CD4-positive, alpha-beta T cell treated with Interferon alpha-2 for 1 hour (primary cell): ENCODE measurements at places on chromosomes 11 and 22.

DNA sequence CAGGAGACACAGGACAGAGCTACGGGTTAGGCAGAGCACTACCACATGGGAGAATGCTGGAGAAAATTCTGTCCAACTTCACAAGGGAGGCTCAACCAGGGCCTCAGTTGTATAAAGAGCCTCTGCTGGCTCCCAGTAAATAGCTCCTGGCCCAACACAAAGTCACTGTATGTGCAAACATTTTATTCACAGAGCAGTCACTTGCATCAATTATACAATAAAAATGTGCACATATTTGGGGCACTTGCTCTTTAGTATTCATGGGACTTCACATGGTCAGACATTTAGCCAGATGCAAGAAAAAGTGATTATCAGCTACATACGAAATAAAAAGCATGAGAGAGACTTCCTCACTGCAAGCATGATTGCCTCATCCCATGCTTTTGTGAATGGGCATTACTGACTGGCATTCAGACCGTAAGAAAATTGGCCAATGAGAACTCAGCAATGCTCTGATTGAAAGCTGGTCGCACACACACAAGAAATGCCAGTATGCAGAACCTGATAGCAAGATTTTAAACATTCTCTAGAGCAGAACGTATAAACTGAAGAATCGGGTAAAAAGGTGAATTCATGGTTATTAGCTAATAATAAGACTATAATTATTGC lies 39.4 kb downstream of the BLID start:
- no peak for DNase-seq

- DNase-seq: no peak
Observed at GRCh38 chr11:93648158-93648557, 13.3 kb upstream of the CEP295 start.

DNA sequence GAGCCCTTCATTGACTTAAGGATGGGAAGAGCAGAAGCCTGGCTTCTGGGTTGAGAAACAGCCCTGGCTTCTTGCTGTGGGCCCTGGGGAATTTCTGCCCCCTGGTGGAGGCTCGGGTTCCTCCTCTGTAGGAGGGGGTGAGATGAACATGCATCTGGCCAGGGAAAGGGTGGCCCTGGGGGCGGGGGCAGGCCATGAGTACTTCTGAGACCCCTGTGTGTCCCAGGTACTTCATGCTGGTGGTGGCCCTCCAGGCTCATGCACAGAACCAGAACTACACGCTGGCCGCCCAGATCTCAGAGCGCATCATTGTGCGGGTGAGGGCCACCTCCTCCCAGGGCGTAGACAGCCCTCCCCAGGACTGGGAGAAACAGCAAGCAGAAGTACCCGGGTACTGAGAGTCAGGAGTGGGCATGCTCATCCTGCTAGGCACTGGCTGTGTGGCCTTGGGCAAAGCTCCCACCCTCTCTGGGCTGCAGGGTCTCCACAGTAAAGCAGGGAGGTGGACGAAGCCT lies 15.8 kb downstream of the TMEM258 start:
- DNase-seq: peak; percentile 61

DNA sequence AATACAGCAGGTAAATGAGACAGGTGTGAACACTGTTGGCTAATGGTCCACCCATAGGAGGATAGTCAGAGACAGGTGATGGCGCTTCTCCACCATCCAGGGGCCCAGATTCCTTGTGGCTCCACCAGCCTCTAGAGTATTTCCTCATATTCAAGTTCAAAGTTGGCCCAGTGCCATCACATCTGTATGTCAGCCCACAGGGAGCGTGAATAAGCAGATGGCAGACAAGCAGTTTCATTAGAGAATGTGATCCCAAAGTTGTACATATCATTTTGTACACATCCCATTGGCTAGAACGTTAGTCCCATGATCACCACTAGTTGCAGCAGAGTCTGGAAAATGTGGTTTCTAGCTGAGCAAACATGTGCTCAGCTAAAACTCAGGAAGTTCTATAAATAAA lies 11.0 kb upstream of the CWF19L2 start:
- DNase-seq: no peak

- no peak for DNase-seq
Observed at GRCh38 chr11:102788334-102788995, 8.0 kb upstream of the MMP10 start.

- no peak for DNase-seq
Observed at GRCh38 chr22:40733919-40734318, 54.6 kb downstream of the MCHR1 start.

DNA sequence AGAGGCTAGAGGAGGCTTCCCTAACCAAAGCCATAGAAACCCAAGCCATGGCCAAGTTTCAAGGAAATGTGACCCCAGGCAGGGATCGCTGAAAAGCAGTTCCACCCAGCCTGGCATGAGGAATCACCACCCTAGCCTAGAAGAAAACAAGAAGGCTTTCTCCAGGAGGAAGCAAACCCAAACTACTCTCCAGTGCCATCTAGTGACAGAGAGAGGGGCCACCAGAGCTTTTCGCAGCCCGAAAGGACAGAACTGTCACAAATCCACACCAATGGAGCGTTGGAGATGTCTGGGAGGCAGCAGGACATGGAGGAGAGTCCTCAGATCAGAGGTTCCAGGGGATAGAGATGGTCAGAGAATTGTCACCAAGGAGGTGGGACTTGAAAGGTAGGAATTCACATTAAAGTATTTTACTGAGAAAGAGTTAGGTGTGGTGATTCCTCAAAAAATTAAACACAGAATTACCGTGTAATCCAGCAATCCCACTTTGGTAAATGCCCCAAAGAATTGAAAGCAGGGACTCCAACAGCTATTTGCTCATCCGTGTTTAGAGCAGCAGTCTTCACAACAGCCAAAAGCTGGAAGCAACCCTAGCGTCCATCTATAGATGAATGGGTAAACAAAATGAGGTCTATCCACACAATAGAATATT lies 67.3 kb upstream of the NUP50 start:
- peak; percentile 29 for DNase-seq

GRCh38 chr11:104524254-104524653 lies 360.3 kb upstream of the PDGFD start:
- no peak for DNase-seq

GRCh38 chr22:35368386-35368785 lies 12.5 kb upstream of the HMOX1 start:
- no peak for DNase-seq

GRCh38 chr11:2178906-2179494 lies 7.4 kb upstream of the TH start:
- no peak for DNase-seq
